Activated CD4-positive, alpha-beta T cell treated with anti-CD3 and anti-CD28 coated beads, Interleukin-2, amount 10 ng/mL, durations not matched to agents 7 days and 5 days (primary cell): ENCODE measurements at places on chromosomes 6 and 20. TPM values are rescaled to one million over a fixed set of nuclear protein-coding genes. Genes with fewer than 3 reads are reported as not detected.
A peak's percentile ranks its signal among the peaks of the same experiment; 100 is the strongest.

Gene LSM14B
- total RNA-seq: 47.1 TPM

GRCh38 chr6:17640477-17640917, 40.4 kb downstream of the FAM8A1 start:
- H3K27me3 ChIP-seq: no peaks in the 10 kb centered on the region
- no peak for DNase-seq
- H3K4me1 ChIP-seq: peaks cover 19% of the 10 kb centered on the region
- no peak overlapping the region for H3K27ac ChIP-seq

DNA sequence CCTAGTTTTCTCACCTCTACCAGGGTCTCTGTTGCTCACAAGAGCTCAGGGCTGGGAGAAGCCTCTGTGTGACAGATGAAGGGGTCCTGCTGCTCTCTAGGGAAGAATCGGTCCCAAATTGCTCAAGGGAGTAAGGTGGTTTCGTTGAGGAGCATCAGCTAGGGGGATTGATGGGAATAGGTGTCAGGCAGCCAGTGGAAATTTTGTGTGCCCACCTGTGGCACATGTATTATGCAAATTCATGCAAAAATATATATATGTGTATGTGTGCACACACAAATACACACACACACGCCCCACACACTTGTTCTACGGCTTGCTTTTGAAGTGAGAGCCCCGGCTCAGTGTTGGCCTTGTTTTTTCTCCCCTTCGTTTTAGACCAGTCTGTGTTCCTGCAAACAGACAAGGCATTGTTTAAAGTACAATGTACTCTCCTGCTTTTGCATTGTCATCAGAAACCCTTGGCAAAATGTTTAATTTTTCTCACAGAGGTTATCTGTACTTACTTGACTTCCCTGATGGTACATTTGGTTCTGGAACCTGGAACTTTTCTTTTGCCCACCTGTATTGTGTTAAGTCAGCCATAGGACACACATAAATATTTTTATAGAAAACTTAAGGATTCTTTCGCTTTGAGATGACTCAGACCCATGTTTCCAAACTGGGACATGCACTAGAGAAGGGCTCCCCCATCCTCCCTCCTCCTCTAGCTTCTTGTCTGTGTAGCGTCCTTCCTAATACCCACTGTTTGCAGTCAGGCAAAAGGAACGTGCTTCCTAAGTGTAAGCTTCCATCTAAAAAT, 26.7 kb downstream of the FOXO3 start:
- no peaks in the 10 kb centered on the region for H3K27me3 ChIP-seq
- peaks cover 5% of the 10 kb centered on the region for H3K36me3 ChIP-seq
- no peak overlapping the region for H3K4me3 ChIP-seq
- peaks cover 26% of the 10 kb centered on the region for H3K4me1 ChIP-seq
- no peak for DNase-seq
- H3K27ac ChIP-seq: no peak overlapping the region

Gene BPIFB1
- total RNA-seq: not detected

Gene ERVFRD-1
- not detected for total RNA-seq

- no peaks in the 10 kb centered on the region for H3K36me3 ChIP-seq
- no peak for DNase-seq
- no peak overlapping the region for H3K4me3 ChIP-seq
- no peak overlapping the region for H3K27ac ChIP-seq
- H3K4me1 ChIP-seq: no peaks in the 10 kb centered on the region
These were observed 243.0 kb upstream of the KHDRBS2 start for GRCh38 chr6:62528894-62529526.

- no peaks in the 10 kb centered on the region for H3K36me3 ChIP-seq
- no peaks in the 10 kb centered on the region for H3K4me1 ChIP-seq
- no peak for DNase-seq
- H3K27ac ChIP-seq: no peak overlapping the region
- no peaks in the 10 kb centered on the region for H3K27me3 ChIP-seq
These were observed 167.1 kb downstream of the LAMA2 start for GRCh38 chr6:129050086-129050485.

DNA sequence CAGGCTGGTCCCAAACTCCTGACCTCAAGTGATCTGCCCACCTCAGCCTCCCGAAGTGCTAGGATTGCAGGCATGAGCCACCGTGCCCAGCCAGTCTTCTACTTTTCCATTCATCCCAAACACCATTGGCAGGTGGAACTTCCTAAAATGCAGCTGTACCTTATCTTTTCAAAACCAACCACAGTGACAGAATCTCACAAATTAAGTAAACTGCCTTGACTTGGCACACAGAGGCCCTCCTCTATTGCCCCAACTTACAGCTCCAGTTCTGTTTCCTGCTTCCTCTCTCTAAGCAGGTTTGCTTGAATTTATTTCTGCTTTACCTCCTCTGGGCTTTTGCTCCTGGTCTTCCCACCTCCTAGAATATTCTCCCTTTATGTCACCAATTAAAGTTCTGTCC, 7.6 kb downstream of the MYB start:
- DNase-seq: no peak
- H3K4me1 ChIP-seq: peaks cover 44% of the 10 kb centered on the region
- peak overlapping the region; percentile 43 for H3K27ac ChIP-seq
- H3K36me3 ChIP-seq: peaks cover 60% of the 10 kb centered on the region

- H3K27me3 ChIP-seq: no peaks in the 10 kb centered on the region
- H3K4me1 ChIP-seq: no peaks in the 10 kb centered on the region
- no peaks in the 10 kb centered on the region for H3K36me3 ChIP-seq
- no peak overlapping the region for H3K27ac ChIP-seq
These were observed 1132.5 kb upstream of the MAP3K7 start for GRCh38 chr6:91719414-91719813.

DNA sequence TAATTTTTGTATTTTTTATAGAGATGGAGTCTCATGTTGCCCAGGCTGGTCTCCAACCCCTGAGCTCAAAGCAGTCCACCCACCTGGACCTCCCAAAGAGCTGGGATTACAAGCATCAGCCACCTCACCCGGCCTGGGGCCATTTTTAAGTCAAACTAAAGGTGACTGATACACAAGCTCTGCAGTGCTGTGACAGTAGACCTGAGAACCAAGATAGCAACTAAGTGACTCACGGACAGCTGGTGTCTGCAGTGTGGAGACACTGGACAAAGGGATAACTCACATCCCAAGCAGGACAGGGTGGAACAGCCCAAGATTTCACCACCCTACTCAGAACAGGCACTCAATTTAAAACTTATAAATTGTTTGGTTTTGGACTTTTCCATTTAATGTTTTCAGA, 402.5 kb downstream of the CD83 start:
- no peaks in the 10 kb centered on the region for H3K27me3 ChIP-seq
- DNase-seq: no peak
- peaks cover 2% of the 10 kb centered on the region for H3K4me1 ChIP-seq

DNA sequence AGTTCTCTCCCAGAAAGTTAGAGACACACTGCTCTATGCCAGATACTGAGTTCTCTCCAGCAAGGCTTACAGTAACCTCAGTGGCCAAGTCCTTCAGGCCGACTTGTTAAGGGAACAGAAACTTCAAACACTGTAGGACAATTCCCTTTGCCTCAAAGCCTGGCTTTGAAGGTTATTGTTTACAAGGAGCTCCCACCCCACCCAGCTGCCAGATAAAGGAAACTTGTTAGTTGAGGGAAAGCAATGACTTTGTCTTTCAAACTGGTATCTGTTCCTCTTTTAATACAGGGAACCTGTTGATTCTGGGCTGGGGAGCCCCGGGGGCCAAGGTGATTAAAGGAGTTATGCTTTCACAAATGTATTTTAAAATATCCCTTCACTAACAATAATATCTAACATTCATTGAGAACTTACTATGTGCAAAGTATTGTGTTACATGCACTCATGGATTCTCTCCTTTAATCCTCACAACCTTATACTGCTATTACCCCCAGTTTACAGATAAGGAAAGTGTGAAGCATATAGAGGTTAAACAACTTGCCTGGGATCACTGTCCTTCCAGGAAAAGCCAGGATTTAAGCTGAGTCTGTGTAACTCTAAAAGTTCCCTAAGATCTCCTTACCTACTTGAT, 27.6 kb upstream of the CDKN1A start:
- H3K27ac ChIP-seq: no peak overlapping the region
- H3K4me3 ChIP-seq: no peak overlapping the region
- no peak for DNase-seq
- H3K36me3 ChIP-seq: no peaks in the 10 kb centered on the region
- H3K27me3 ChIP-seq: peaks cover 39% of the 10 kb centered on the region

DNA sequence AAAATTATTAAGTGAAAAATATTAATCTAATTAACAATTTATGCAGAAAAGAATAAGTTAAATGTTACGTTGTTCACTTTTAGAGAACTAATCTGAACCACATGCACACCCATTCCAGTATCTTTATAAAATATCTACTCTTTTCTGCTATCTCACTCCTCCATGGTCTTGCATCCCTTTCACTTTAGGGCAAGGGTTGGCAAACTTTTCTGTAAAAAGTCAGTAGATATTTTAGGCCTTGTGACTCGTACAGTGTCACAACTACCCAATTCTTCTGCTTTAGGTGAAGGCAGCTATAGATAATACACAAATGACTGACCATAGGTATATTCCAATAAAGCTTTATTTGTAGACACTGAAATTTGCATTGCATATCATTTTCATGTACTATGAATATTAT, 39.7 kb upstream of the SUPT3H start:
- H3K27ac ChIP-seq: no peak overlapping the region
- H3K4me3 ChIP-seq: no peak overlapping the region
- DNase-seq: no peak
- H3K4me1 ChIP-seq: peaks cover 33% of the 10 kb centered on the region
- no peaks in the 10 kb centered on the region for H3K36me3 ChIP-seq

Gene FGD2
- 1.5 TPM for total RNA-seq

DNA sequence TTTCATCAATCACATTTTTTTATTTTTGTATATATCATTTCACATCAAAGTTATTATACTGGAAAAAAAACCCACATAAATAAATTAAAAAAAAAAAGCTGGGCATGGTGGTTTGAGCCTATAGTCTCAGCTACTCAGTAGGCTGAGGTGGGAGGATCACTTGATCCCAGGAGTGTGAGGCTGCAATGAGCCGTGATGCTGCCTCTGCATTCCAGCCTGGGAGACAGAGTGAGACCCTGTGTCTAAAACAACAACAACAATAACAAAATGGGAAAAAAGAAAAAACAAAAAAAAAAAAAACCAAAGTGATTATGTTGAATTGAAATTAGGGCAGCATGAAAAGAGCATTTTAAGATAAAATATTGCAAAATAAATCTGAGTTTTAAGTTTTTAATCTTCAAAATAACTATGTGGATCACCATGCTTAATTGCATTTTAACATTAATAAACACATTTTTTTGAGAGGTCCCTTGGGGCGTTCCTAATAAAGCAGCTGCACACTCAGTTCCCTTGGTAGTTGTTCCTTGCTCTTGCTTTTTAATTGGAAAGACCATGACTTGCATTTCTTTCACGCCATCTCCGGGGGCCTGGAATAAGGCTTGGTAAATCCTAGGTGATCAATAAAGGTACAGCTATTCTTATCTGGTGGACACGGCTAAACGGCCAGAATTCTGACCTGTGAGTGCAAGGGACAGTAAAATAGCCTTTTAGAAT, 15.1 kb downstream of the NOX3 start:
- H3K36me3 ChIP-seq: no peaks in the 10 kb centered on the region
- H3K27ac ChIP-seq: no peak overlapping the region
- peaks cover 16% of the 10 kb centered on the region for H3K4me1 ChIP-seq
- no peaks in the 10 kb centered on the region for H3K27me3 ChIP-seq
- DNase-seq: no peak
- no peak overlapping the region for H3K4me3 ChIP-seq

DNA sequence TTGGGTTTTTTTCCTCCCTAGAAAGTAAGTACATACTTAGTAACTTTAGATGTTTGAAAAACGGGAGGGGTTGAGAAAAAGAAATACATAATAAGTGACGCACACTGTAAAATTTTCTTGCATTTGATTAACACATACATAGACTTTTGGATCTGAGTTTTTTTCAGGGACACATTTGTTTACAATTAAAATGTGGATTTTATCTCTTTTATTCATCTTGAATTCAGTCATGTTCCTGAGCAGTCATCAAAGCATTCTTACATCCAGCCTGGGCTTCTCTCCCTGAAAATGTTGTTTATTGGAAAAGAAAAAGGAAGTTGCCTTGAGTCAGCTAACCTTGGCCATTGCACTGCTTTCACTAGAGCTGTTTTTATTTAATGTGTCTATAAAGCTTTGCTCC, 8.7 kb upstream of the RPP40 start:
- no peaks in the 10 kb centered on the region for H3K27me3 ChIP-seq
- no peaks in the 10 kb centered on the region for H3K4me1 ChIP-seq
- no peaks in the 10 kb centered on the region for H3K36me3 ChIP-seq

DNA sequence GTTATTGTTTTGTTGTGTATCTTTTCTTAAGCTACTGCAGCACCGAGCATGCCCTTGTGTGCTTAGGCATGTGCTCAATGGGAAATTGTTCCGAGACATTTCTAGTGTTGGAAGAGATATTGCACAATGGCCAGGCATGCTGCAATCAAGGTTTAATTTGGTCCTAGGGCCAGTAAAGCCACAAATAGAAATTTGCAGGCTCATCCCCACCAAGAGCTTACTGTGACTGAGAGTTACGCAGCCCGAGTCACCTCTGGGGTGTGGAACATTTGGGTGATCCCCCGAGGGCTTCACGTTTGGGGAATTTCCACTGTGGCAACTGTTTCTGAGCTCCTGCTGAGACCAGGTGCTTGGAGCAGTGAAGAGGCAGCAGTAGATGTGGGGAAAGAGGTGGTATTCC, 65.8 kb downstream of the ADTRP start:
- no peak for DNase-seq
- H3K4me3 ChIP-seq: no peak overlapping the region
- no peaks in the 10 kb centered on the region for H3K27me3 ChIP-seq
- H3K4me1 ChIP-seq: peaks cover 67% of the 10 kb centered on the region

- H3K36me3 ChIP-seq: no peaks in the 10 kb centered on the region
- H3K27ac ChIP-seq: no peak overlapping the region
- H3K27me3 ChIP-seq: no peaks in the 10 kb centered on the region
- no peak overlapping the region for H3K4me3 ChIP-seq
- H3K4me1 ChIP-seq: no peaks in the 10 kb centered on the region
These were observed 82.4 kb upstream of the NNAT start for GRCh38 chr20:37438464-37439222.

DNA sequence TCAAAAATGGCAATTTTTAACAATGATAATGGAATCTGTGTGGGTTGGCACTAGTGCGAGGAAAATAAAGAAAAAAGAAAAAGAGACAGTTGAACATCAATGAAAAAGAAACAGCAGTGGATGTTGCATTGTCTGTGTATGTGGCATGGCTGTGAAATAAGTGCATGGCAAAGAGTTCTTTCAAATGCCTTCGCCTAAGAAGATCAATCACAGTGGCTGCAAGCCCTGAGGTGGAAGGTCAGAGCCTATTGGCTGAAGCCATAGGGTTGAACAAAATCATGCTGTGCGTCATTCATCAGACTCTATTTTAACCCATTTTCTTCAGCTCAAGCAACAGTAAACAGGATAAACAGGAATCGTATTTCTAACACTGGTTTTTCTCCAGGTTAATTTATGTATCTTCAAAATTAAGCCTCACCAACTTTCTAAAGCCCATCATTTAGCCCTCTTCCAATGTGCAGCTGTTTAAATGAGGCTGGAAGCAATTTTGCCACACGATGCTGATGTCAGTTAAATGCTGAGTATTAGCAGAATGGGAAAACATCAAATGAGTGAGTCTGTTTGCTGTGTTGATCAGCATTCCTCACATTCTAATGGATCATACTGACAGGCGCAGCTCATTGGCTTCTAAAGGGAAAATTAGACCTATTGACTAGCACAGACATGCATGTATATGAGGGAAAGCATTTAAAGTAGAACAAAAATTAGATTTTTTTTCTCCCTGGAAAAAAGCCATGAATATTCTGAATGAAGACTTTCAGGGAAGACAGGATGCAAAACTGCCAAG, 955.9 kb upstream of the EYS start:
- no peaks in the 10 kb centered on the region for H3K36me3 ChIP-seq
- H3K4me3 ChIP-seq: no peak overlapping the region
- H3K27ac ChIP-seq: no peak overlapping the region
- DNase-seq: no peak
- H3K4me1 ChIP-seq: no peaks in the 10 kb centered on the region

GRCh38 chr6:41568585-41569384, 22.6 kb downstream of the FOXP4 start:
- no peak overlapping the region for H3K4me3 ChIP-seq
- no peak overlapping the region for H3K27ac ChIP-seq
- no peaks in the 10 kb centered on the region for H3K4me1 ChIP-seq
